C1 segment of cervical spinal cord (tissue), 14 donors: ENCODE measurements at places on chromosomes 4 and X.

DNA sequence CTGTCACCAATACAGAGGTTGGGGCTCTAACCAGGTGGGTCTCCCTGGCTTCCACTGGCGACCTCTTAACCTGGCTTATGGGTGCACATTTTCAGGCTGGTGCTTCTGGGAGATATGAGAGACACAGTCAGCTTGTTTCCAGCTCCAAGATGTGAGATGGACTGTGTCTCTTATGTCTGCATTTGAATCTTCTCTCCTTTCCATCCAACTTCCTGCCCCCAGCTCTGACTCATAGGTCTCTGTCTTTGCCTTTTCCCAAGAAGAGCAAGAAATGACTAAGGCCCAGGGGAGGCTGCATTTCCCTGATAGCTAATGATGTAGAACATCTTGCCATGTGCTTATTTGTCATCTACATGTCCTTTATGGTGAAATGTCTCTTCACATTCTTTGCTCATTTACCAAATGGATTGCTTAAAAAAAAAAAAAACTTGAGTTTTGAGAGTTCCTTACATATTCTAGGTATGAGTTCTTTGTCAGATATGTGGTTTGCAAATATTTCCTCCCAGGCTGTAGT lies 3.2 kb upstream of the UXT start:
- no peak for DNase-seq

- DNase-seq = no peak
These were observed 155.3 kb downstream of the FHIP1A start for GRCh38 chr4:151564321-151564720.

GRCh38 chr4:136392576-136392975 lies 1139.7 kb downstream of the PCDH18 start:
- no peak for DNase-seq

- DNase-seq = no peak
These were observed 200.3 kb downstream of the AASDH start for GRCh38 chr4:56186808-56187523.

DNA sequence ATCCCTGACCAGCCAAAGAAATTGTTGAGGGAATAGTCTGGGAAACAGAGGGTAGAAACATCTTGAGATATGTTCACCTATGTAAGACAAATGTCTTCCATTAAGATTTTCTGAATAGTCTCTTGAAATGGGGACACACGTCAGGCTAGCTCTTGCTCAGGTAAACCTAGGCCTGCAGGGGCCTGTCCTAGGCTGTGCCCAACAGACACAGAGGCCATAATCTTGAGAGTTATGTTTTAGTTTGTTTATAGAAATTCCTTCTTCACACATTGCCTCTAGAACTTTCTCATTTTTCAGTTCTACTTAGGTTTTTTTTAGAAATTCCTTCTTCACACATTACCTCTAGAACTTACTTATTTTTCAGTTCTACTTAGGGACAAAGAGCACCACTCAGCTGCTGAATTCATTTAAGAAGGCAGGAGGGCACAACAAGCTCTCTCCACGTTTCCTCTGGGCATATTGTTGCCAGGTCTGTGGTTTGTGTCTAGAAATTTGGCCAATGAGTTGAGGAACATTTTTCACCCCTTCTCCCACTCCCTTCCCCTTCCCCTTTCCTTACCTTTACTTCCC lies 94.9 kb downstream of the ARHGAP24 start:
- no peak for DNase-seq

DNA sequence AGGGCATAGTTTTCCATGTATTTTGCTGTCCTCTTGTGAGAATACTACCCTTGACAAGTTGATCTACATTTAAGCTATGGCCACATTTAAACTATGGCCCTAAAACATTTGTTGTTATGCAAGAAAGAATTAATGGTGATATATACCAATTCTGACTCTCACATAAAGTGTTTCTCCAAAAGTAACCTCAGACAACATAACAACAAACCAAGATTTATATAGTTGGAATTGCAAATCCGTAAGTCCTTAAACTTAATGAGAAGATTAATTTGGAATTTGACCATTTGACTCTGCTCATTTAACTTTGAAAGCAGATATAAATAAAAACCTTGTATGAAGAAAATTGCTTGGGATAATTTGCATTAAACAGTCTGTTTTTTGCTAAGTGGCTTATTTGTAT lies 38.9 kb downstream of the RUFY3 start:
- DNase-seq = no peak

- DNase-seq = no peak
These were observed 319.1 kb upstream of the EMCN start for GRCh38 chr4:100836929-100837328.

DNA sequence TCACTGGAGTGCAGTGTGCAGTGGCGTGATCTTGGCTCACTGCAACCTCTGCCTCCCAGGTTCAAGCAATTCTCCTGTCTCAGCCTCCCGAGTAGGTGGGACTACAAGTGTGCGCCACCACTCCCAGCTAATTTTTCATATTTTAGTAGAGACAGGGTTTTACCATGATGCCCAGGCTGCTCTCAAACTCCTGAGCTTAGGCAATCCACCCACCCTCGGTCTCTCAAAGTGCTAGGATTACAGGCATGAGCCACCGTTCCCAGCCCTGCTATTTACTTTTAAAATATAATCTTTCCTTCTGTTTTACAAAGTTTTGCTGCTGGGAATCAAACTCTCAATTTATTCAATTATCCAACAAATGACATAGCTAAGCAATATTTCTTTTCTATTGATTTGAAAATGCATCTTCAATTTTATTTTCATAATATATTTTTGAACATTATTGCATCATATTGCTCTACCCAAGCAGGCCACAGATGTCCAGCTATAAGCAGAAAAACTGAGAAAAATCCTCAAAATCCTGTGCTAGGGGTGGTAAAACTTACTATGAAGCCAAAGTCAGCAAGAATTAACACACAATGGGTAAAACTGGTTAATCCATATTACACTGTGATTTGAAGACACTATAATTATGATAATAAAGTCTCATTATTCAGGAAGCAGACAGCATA lies 5.2 kb downstream of the TIFA start:
- DNase-seq = no peak

DNA sequence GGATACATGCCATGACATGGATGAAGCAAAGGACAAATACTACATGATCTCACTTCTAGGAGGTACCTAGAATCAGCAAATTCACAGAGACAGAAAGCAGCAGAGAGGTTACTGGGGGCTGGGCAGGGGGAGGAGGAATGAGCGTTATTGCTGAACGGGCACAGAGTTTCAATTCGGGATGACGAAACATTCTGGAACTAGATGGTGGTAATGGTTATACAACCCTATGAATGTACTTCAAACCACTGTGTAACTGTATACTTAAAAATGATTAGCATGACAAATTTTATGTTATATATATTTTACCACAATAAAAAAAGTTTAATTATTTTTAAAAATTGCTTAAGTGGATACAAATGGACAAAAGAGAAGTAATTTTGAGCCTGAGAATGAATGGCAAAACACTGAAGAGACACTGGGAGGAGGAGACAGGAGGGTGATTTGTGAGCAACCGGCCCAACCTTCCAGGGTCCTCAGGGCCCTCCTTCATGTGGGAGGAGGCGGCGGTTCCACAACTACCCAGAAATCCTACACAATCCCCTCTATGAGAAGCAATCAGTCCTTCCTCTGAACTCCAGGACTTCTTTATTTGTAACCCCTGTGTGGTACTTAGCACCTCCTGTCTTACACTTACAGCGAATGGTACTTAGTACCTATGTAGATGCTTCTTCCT lies 14.1 kb downstream of the ACSL1 start:
- DNase-seq = no peak

- no peak for DNase-seq
These were observed 1.6 kb downstream of the KDM6A start for GRCh38 chrX:44874420-44875184.

DNA sequence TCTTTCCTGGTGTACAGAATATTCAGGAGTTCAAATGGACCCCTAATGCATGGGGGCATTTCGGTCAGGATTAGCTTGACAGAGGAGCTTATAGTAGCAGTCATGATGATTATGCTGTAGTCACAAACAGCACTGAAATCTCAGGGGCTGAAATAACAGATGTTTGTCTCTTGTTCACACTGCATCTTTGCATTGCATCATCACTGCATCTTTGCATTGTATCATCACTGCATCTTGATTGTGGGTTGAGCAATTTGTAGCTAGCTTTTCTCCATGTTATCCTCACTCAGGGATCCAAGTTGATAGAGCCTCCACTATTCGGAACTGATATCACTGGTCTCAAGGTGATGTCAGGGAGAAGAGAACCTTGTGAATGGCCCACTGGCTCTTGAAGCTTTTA lies 160.9 kb downstream of the GATB start:
- no peak for DNase-seq

GRCh38 chrX:19912-20571 lies 261.1 kb upstream of the PLCXD1 start:
- no peak for DNase-seq

DNA sequence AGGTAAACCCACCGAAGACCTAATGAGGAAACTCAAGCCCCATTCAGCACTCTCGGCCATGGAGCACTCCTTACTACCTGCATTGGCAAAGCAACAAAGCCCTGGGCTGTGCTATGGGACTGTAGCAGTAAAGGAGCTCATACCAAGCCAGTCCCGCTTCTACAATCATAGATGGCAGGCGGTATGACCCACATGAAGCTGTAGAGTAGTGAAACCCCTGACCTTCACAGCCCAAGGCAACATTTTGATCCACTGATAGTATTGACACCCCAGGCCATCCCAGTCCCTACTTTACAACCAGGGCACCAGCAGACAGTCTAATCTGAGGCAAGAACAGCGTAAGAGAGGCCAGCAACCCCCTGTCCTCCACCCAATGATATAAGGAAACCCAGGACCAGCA lies 25.2 kb downstream of the CENPC start:
- no peak for DNase-seq

DNA sequence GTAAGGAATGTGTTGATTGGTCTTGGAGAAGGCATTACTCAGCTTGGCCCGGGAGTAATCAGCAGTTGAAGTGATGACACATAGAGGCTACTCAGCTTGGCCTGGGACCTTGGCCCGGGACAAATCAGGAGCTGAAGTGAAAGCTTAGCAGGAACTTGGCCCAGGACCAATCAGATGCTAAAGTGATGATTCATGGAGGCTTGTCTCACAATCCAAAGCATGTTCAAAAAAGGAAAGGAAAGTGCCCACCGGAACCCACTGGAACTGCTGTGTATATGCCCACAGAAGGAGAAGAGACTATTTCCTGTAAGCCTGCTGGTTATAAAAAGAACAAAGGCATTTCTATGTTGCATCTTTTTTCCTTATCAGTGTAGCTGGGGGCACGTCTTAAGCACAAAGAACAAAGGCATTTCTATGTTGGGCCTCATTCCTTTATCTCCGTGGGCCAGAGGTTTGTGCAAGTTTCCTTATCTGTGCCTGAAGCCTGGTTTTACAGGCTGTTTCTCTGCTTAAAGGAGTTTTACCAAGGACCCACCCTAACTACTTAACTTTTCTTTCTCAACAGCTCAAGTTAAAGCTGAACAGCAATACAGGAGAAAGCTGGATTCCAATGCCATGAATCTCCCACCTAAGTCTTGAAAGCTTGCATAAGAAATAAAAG lies 1176.7 kb downstream of the NLGN4X start:
- no peak for DNase-seq

GRCh38 chr4:150087006-150087405 lies 8.8 kb downstream of the DCLK2 start:
- DNase-seq = no peak

DNA sequence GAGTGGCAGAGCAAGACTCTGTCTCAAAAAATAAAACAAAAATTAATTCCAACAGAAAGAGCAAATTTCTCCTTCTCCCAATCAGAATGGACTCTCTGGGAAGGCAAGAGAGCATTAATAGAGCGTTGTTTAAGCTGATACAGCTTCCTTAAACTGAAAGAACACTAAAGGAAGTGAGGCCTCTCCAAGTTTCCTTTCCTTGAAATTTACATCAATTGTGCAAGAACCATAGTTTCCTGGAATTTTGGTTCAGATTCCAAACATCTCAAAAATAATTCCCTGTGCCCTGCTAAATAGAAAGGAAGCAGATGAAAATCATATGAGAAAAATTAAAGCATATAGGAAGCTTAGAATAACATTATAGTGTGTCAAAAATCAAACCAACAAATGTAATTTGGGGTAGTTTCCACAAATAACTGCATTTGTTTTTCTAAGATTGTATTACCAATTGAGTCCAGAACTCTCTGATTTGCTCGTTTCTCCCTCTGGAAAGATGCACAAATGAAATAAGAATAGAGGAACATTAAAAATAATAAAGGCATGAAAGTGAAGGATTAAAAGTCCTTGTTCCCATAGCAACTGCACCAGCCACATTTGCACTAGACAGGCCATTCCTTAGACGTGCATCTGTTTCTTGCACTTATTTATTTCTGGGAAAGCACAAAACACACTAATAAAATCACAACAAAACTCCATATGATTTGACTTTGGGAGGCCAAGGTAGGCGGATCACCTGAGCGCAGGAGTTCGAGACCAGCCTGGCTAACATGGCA lies 3.7 kb upstream of the FAM241A start:
- DNase-seq = no peak

- no peak for DNase-seq
These were observed 207.9 kb upstream of the HS3ST1 start for GRCh38 chr4:11636551-11636950.

DNA sequence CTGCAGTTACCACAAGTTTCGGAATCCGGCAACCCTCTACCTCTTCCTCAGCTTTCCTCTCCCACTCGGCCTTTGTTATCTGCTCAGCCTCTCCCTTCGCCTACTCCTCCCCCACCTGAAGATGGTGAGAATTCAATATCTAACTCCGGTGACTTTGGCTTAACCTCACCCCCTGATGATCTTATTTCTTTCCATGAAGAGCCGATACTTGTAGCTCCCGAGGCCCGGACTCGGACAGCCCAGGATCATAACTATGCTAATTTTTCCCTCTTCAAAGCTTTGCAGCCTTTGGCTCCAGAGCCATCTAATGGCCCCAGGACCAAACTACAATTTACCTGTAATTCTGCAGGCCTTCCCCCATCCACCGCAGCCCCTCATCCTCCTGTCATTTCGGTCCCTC lies 32.0 kb upstream of the MGST2 start:
- DNase-seq = peak; percentile 29

GRCh38 chr4:123255971-123256370 lies 140.6 kb upstream of the SPRY1 start:
- DNase-seq = no peak

DNA sequence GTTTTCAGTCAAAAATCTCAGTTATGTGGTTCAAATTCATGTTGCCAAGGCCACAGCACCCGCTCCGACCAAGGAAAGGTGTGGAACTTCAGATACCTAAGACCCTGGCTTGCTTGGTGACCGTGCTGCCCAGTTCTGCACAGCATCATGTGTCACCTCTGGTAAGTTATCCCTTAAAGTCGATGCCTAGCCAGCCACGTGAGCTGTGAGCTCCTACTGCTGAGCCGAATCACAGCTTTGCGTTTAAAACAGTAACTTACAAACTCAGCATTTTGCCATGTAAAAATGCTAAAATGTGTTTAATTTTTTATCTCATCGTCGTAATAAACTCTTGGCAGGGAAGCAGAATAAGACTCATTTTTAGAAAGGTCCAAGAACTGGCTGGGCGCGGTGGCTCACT lies 5.3 kb downstream of the TMEM271 start:
- no peak for DNase-seq

GRCh38 chrX:22666441-22666840 lies 333.3 kb upstream of the DDX53 start:
- no peak for DNase-seq
